Fibroblast of skin of scalp (primary cell): ENCODE measurements at places on chromosomes 13 and 19.

- peak; percentile 42 for DNase-seq
Measured at GRCh38 chr19:9622531-9622930, 1.5 kb upstream of the ZNF561 start.

DNA sequence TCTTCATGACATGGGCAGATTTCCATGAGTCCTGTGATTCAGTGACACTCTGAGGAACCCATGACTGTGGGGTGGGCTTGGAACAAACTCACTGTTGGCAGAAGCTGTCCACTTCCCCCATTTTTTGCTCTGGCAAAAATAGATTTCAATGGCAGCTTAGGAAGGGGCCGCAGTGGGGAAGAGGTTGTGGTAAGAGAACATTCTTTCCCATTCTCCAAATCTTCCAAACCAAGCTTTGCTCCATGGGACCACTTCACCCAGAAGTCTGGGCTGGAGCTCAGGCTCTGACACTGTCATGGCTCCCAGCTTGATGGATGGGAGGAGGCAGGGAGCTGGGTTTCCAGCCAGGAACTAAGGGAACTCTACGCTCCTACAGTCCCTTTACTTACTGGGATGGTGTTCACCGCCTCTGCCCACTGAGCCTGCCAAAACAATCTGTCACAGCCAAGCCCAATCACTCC is 24.9 kb upstream of the MEDAG start:
- peak; percentile 19 for DNase-seq

- no peak for DNase-seq
Measured at GRCh38 chr13:37741536-37741935, 128.0 kb downstream of the TRPC4 start.

DNA sequence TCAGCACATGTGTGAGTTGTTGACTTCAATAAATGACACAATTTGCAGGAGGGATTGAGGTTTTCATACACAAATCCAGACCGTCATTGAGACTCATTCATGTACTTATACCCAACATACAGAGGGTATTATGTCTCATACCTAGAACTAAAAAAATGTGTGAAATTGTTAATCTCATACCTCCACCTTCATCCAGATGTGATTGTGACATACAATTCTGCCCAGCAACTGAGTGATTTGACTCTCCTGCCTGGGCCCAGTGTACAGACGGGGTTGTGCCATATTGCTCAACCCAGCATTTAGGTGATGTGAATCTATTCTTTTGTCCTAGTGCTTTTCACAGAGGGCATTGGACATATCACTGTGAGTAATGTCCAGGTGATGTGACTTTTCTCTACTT is 12.6 kb upstream of the ZNF681 start:
- no peak for DNase-seq

DNA sequence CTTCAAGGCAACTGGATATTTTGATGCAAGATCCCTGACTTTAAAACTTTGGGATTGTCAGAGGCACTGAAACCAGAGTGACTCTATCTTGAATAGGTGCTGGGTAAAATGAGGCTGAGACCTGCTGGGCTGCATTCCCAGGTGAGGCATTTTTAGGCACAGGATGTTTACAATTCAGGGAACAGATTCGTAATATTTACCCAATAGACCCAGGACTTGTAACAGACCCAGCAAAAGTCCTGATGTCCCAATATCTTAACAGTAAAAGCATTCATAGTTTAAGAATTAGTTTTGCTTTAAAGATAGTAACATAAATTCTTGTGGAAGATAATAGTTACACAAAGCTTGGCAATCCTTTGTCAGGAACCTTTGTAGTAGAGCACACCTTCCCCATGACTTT is 166.2 kb downstream of the FGF14 start:
- no peak for DNase-seq

DNA sequence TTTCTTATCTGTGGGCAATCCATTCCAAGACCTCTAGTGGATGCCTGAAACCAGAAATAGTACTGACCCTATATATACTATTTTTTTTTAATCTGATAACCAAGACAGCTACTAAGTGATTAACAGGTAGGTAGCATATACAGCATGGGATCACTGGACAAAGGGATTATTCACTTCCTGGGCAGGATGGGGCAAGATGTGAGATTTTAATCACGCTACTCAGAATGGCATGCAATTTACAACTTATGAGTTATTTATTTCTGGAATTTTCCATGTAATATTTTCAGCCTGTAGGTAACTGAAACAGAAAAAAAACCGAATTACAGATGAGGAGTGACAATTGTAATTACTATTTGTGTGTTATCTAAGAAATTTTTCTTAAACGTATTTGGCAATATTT is 41.2 kb downstream of the ZIC2 start:
- DNase-seq: no peak

DNA sequence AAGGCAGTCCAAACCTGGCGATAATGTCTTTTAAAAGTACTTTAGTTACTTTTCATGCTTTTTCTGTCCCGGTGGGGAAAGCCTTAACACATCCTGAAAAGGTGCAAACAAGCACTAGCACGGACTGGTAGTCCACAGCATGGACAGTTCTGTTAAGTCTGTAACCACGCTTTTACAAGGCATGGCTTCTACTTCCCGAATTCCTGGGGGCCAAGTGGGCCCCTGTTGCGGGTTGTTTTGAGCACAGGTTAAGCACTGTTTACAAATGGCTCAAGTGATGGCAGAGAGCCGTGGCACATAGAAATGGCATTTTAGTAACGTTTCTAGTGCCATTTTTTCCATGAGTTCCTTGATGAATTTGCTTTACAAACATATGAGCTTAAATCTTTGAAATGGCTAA is 37.6 kb downstream of the ZNF493 start:
- no peak for DNase-seq

- DNase-seq: no peak
Measured at GRCh38 chr13:54965881-54966280, 1937.3 kb downstream of the OLFM4 start.

- no peak for DNase-seq
Measured at GRCh38 chr19:2043961-2044708, 6.9 kb downstream of the MKNK2 start.

- DNase-seq: peak; percentile 61
Measured at GRCh38 chr19:17235971-17236777, 9.5 kb downstream of the NR2F6 start.

- DNase-seq: no peak
Measured at GRCh38 chr19:2590630-2591399, 111.7 kb downstream of the GNG7 start.

DNA sequence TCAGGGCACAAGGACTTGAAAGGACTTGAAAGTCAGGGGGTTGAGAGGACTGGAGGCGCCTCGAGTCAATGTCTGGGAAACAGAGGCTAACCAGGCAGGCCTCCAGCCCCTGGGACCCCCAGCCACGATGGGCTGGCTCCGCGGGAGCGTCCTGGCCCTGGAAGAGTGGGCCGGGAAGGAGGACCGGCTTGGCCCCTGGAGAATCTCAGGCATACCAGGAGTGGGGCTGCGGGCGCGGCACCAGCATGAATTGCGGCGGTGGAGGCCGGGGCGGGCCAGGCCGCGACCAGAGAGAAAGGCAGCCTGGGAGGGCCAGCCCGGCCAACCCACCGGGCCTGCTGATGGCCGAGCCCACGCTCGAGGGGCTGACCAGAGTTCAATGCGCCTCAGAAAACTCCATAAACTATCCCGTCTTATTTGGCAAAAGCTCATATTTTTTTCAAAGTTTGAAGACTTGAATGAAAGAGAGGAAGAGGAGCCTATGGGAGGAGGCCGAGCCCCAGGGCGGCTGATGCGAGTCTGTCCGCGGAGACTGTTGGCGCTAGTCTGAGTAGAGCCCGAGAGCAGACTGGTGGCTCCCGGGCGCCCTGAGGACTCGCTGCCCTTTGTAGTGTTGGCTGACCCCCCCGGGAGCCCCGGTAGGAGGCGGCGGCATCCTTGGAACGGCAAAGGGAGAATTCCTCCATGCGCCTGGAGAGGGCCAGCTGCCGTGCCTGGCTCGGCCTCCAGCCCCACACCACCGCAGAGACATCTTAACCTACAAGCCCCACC is 68.0 kb downstream of the MLLT1 start:
- no peak for DNase-seq

DNA sequence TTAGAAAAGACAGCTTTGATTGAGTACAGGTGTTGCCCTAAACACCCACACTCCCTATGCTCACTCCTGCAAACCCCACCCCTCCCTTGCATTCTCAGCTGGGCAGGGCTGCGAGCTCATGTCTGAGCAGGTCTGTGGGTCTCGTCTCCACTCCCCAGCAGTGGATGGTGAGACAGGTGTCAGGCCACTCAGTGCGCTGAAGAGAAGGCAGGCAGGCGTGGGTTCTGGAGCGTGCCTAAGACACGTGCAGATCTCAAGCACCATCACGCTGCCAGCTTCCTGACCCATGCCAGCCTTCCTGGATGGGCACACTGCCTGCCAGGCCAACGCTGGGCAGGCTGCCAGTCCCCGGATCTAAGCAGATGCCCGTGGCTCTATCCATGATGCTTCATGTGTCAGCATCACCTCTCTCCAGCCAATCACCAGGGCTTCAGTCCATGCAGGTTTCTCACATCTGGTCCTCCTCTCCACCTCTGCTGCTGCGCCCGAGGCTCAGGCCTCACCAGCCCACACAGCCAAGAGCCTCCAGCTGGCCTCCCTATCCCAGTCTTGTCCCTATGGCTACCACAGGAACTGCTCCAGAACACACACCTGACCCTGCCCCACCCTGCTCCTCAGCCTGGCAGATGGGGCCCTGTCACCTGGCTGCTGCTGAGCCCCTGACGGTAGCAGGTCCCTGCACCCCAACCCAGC is 42.6 kb downstream of the EPS15L1 start:
- no peak for DNase-seq

GRCh38 chr19:8158411-8159074 is 9.2 kb upstream of the FBN3 start:
- peak; percentile 61 for DNase-seq

- DNase-seq: no peak
Measured at GRCh38 chr19:35754370-35755130, 2.3 kb downstream of the HSPB6 start.

DNA sequence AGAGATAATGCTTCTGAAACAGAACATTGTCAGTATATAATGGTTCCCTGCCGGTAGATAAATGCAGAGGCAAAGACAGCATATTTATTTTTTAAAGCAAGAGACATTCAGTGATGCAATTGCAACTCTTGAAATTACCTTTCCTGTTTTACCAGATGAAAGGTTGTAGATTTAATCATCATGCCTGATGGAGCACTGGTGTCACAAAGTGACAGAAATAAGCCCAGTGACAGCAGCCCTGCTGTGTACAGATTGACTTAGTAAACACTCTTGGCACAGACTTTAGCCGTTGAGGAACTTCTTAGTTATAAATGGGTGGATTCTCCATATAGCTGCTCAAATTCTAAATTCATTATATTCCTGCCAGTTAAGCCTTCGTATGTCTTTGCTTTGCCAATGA is 172.5 kb downstream of the ITGBL1 start:
- no peak for DNase-seq

GRCh38 chr19:41521931-41522555 is 53.9 kb upstream of the CEACAM21 start:
- DNase-seq: no peak
